ENCODE measurements at places on chromosomes 16 and 17.

- DNase-seq, result no peak
Measured at GRCh38 chr16:57728336-57729181, 7.0 kb upstream of the KATNB1 start.

DNA sequence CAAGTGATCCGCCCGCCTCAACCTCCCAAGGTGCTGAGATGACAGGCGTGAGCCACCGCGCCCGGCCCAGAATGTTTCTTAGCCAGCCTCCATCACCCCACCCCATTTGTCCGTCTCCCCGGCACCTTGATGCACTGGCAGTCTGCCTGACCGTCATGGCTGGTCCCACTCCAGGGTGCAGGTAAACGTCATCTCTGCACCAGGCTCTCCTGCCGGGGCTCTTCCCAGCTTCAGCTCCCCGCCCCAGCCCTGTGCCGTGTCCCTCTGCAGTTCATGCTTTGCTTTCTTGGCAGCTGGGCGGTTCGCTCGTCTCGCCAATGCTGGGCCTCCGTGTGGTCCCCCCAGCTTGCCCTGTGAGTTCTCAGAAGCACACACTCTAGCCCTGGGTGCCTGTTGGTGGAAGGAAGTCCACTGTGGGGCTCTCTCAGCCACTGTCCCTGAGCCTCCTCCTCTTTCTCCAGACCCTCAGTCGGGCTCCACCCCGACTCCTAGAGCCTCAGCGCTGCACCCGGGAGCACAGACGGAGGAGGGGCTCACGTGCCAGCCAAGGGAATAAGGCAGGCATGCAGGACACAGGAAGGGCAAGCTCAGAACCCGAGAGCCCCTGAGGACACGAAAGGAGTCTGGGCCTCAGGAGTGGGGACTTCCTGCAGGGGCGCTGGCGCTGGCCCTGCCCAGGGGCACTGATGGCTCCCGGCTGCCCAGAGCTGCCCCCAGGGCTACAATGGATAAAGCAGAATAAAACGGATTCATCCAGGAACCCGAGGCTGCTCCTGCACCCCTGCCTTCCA is 12.0 kb downstream of the HS3ST6 start:
- no peak for DNase-seq

GRCh38 chr17:45256114-45256966 is 5.6 kb downstream of the SPATA32 start:
- no peak for DNase-seq

DNA sequence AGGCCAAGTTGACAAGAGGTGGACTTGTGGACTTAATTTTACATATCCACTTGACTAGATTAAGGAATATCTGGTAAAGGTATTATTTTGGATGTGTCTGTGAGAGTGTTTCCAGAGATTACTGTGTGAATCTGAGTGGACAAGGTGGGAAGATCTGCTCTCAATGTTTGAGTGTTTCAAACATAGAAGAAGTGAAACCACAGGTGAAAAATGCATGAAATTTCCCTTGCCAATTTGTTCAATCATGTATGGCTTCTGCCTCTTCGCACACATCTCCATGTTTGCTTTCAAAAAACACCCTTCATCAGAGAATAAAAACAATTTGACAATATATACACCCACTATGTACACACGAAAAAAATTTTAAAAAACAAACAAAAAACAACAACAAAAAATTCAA is 152.7 kb downstream of the SALL1 start:
- no peak for DNase-seq

DNA sequence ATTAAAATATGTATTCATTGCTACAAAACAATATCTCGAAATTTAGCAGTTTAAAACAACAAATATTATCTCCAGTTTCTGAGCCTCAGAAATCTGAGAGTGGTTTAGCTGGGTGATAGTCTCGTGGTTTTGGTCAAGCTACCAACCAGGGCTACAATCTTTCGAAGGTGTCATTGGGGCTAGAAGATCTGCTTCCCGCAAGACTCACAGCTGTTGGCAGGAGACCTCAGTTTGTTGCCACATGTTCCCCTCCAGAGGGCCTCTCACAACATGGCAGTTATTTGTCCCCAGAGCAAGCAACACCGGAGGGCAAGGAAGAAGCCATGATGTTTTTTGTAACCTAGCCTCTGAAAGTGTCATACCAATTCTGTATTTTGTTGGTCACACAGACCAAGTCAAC is 12.0 kb upstream of the BCAS3 start:
- DNase-seq, result no peak

DNA sequence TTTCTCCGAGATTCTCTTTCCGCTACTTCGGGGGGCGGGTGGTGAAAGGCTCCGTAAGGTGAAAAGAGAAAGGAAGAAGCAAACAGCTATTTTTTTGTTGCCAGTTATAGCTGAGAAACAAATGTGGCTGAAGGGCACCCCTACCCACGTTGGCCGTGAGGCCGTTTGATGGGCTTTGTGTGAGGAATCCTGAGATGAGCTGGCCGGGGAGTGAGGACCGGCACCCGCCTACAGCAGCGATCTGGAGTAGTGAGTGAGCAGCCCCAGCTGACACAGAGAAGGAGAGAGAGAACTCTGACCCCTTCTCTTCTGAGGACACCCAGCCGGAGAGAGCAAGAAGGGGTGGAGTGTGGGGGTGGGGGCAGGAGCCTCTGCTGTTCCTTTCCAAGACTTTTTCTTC is 5.6 kb downstream of the JPH3 start:
- no peak for DNase-seq

DNA sequence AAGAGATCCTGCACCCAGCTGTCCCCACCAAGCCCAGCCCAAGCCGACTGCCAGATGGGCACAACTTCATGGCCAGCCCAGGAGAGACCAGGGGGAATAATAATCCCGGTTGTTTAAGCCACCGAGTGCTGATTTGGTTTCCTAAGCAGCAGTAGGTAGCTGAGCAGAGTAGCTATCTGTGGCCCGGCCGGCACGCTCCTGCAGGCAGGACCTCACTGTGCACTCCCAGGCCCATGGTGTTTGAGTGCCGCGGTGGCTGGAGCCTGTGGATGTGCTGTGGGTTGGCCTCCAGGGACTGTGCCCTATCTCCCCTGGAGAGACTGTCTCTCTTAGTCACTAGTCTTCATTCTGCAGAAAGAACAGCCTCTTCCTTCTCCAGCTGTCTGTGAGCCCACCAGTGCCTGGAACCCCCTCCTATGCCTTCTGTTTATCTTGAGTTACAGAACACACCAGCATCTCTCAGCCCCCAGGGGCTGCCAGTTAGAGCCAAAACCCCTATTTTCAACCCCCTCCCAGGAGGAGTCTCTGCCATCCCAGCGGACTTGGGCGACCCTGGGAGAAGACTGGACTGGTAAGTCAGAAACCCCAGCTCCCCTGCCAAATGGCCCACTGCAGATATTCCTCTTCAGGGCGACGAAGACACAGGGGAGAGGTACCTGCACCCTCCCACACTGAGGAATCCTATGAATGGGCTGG is 152.0 kb downstream of the SDK2 start:
- no peak for DNase-seq

DNA sequence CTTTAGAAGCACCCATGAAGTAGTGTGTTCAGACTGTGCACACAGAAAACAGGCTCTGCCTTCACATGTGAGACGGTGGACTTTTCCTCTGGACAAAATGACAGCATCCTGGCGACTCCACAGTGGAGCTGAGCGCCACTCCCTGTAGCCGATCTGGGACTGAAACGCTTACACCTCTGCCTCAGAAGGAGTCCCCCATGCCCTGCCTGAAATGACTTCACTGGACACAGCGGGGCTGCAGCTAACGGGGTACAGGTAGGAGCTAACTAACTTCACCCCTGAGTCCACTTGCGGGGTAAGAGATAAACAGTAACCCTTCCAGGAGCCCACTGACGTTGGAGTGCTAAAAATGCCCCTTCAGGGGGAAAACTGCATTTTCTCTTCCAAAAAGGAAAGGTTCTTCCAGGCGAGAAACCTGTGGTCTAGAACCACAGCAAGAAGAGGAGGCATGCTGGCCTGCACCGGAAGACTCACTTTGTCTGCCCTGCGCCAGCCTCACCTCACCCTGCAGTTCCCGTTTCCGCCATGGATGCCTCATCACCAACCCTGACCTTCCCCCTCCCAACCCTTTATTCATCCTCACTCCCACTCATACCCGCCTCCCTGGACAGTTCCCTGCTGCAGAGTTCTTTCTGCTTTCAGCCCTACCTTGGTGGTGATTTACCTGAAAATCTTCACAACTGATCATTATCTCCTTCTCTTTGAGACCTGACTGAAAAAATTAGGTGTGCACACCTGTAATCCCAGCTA is 19.4 kb upstream of the ENDOV start:
- DNase-seq, result no peak

- no peak for DNase-seq
Measured at GRCh38 chr16:6106061-6106460, 1008.5 kb upstream of the EEF2KMT start.

DNA sequence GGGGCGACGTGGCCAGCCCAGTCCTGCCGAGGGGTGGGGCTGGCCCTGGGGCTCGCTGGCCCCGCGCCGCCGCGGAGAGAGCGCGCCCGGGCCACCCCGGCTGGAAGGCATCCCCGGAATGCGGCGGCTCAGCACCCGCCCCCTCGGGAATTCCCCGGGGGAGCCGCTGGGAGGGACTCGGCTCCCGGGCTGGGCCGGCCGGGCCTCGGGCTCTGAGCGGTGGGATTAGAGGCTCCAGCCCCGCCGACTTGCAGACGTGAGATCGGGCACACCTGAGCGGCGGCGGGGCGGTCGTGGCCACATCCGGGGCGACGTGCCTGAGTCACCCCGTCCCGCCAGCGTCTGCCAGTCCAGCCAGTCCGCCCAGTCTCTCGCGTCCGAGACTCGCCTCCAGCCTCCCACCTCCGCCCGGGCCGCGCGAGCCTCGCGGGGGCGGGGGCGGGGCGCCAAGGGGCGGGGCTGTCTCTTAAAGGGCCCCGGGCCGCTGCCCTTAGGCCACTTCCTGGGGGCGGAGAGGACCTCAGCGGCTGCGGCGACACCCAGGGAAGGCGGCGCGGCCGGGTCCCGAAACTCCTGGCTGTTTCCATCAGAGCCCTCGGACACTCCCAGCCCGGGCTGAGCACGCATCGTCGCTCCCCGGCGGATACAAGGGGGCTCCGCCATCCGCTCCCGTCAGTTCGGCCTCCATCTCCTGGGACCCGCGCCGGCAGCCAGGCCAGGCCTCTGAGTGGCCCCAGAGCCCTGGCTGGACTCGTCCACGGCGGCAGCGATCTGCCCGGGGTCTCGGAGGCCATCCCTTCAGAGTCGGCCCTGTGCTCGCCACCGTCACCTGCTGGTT is at the start of gene KCTD11:
TSS of gene KCTD11 (plus strand) at position 498 of the 838 bp plus-strand sequence.
- DNase-seq, result no peak

GRCh38 chr17:16994631-16995030 is 22.7 kb upstream of the TNFRSF13B start:
- DNase-seq, result no peak

DNA sequence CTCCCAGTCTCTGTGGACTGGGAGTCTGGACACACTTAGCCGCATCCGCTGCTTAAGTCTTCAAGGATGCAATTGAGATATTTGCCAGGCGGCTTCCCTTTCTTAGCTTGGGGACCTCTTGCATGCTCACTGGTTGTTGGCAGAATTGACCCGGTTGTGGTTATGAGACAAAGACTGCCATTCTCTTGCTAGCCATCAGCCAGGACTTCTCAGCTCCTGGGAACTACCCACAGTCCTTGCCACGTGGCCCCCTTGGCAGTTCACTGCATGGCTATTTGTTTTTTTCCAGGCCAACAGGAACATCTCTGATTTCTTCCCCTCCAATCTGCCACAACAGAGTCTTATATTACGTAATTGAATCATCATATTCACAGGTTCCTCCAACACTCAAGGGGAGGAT is 25.5 kb downstream of the CACNG4 start:
- no peak for DNase-seq

- no peak for DNase-seq
Measured at GRCh38 chr16:5900046-5900445, 802.5 kb upstream of the EEF2KMT start.

GRCh38 chr17:29046473-29046839 is 3.5 kb downstream of the PIPOX start:
- DNase-seq, result no peak

- DNase-seq, result no peak
Measured at GRCh38 chr17:31428512-31428911, 37.0 kb downstream of the RAB11FIP4 start.

DNA sequence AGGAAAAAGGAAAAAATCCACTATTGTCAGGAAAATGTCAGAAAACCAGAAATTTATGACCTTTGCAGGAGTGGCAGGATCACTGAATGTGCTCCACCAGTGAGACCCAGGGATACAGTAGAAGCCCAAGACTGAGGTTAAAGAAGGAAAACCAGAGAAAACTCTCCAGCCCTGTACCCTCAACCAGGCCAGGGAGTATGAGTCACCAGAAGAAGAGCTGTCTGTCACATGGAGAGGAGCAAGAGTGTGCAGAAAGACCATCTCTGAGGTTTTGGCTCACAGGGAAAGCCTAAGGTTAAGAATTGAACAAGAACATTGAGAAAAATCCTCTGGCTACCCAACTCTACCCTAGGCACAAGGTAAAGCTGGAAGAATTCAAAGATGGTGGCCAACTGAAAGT is 47.6 kb upstream of the MON1B start:
- no peak for DNase-seq

DNA sequence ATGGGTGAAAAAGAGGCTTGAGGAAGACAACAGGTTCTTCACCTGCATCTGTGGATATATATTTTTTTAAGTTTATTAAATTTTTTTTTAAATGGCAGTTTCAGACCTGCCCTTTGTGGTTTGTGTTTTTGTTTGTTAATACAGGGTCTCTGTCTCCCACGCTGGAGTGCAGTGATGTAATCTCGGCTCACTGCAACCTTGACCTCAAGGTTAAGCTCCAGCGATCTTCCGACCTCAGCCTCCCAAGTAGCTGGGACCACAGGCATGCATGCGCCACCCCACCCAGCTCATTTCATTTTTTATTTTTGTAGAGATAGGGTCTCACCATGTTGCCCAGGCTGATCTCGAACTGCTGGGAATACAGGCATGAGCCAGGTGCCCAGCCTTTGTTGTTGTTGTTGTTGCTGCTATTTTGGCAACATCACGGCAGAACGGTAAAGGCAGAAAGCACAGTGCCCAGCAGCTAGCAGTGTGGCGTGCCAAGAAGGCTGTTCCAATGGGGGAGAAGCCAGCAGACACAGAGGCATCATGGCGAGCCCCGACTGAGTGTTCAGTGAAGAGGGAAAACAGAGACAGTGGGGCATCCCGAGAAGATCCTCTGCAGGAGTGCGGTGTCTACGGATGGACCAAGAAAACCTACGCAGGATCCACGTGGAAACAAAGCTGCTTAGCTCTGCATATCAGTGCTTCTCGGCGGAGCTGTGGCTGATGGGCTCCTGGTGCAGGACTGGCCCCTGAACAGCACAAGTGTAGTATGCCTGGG is 19.6 kb downstream of the TMC6 start:
- DNase-seq, result no peak

- DNase-seq, result peak; percentile 31
Measured at GRCh38 chr17:76408037-76408849, 23.8 kb downstream of the SPHK1 start.
